ENCODE measurements at places on chromosomes 7 and 10.

DNA sequence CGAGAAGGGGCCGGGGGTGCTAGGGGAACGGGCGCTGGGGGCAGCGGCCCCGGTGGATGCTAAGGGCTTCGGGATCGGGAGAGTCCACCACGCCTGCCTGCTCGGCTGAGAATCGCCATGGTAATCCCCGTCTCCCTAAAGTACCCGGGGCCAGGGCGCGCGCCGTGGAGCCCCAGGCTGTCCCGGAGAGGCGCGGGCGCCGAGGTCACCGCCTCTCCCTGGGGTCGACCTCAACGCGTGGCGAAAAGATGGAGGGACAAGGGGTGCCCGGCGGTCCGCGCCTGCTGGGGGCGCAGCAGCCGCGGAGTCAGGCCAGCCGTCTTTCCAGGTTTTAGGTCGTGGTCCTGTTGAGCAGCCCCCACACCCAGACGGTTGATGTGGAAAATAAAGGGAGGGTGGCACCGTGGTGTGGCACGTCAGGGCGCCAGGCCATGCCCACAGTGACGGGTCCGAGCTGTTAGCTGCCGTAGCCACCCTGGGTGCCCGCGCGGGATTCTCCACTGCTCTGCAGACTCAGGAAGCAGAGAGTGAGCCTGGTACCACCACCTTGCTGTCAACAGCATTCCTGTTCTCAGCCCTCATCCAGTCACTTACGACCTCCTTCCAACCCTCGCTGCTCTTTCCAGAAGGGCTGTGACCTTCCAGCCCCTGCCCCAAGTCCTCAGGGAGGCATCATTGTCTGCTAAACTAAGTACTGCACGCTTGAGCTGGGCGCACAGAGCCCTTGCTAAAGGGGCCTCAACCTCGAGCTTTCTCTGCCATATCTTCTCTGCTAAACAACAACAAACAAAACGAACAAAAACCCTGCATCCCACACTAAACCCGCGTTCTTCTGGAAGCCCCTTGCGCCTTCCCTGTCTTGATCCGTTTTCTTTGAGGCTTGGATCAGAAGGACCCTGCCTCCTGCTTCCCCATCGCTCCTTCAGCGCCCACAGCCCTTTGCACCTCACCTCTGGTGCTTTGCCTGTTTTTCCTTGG is 666 bp downstream of the SMKR1 start:
- no peak for DNase-seq

DNA sequence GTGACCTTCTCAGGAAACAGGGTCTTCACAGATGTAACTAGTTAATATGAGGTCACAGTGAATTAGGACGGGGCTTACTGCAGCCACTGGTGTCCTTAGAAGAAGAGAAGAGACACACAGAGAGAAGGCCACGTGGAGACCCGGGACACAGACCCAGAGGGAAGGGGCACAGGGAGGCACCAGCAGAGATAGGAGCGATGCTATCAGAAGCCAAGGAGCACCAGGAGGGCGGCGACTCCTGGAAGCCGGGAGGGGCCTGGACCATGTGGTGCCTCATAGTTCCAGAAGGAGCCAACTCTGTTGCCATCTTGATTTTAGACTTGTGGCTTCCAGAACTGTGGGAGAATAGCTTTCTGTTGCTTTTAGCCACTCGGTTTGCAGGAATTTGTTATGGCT is 505.9 kb downstream of the TCERG1L start:
- DNase-seq = no peak

DNA sequence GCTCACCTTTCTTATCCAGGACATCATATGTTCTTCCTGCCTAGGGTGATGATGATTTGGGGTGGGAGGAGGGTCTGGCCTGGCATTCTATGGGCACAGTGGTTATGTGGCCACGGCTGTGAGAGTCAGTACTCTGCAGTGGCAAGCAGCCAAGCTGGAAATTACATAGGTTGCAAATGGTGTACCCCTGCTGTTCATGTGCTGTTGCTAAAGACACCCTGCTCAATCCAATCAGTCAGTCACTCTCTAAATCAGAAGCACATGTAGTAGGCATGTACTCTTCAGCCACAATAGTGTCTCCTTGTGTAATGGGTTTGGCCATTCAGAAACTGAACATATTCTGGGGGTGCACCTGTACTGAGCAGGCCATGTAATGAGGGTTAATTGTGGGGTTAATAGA is 449.1 kb upstream of the ANKRD30A start:
- no peak for DNase-seq

- DNase-seq = no peak
These were observed 15.4 kb downstream of the AQP1 start for GRCh38 chr7:30927040-30927439.

DNA sequence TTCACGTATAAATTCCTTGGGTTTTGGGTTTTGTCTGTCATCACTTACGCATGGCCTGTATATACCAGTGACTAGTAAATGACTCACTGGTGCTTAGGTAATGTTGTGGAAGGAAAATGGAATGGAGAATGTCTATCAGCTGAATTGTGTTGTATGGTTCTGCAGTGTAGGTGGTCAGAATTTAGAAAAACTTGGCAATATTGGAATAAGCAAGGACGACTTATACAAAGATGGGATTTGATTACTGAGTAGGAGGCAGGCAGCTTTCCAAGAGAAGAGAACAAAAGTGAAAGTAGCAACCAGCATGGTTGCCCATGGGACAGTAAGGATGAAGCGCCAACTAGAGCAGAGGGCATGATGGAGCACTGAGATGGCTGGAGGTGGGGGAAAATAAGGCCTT is 168.6 kb upstream of the CSTF2T start:
- no peak for DNase-seq

- no peak for DNase-seq
These were observed 18.2 kb downstream of the CDK1 start for GRCh38 chr10:60796481-60796880.

- peak; percentile 15 for DNase-seq
These were observed 642.2 kb downstream of the SH2D4B start for GRCh38 chr10:81179805-81180452.

DNA sequence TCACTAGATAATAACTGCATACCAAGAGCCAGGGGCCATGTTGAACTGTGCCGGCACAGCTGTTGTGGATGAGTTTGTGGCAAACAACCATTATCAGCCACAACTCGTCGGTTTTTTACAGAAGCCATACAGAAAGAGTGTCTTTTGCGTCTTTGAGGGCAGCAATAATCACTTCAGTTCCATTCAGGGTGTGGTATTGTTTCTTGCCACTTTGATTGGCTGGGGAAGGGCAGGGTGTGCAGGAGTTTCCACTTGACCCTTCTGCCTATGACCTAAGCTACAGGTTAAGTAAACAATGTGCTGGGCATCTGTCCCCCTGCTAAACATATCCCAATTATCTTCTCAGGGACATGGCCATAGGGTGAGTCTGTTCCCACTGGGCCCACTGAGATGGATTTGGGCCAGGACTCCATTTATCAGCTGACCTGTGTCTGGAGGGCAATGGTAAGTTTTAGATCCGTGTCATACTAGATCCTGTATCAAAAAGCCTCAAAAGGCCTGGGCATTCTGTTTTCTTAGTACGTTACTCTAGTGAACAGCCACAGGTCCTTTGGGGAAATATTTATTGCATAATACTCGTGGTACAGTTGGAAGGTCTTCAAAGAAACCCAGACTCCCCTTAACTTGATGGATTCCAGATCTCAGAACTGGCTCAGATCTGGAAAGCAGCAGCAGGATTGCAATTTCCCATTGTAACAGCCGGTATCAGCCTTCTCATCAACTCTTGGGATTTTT is 15.9 kb downstream of the ZNF3 start:
- DNase-seq = no peak

DNA sequence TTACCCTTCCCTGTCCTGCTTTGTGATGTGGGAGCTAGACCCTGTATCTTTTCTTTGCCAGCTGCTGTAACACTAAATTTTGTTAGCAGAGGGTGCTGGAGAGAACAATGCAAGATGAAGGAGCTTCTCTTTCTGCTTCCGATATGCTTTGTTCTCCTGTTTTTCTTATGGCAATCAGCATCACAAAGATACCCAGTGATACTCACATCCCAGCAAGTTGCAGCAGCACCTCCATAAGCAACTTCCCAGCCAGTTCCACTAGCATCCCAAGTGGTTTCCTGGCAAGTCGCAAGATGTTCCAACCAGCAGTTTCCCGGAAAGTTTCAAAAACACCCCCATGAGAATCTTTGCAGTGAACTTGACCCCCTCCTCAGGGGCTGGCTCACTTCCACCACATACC is 148.6 kb downstream of the IMMP2L start:
- DNase-seq = no peak

- peak; percentile 89 for DNase-seq
These were observed 3.5 kb downstream of the ELMO1 start for GRCh38 chr7:37445064-37445723.

GRCh38 chr10:3192856-3193635 is 20.5 kb upstream of the PITRM1 start:
- DNase-seq = peak; percentile 64

DNA sequence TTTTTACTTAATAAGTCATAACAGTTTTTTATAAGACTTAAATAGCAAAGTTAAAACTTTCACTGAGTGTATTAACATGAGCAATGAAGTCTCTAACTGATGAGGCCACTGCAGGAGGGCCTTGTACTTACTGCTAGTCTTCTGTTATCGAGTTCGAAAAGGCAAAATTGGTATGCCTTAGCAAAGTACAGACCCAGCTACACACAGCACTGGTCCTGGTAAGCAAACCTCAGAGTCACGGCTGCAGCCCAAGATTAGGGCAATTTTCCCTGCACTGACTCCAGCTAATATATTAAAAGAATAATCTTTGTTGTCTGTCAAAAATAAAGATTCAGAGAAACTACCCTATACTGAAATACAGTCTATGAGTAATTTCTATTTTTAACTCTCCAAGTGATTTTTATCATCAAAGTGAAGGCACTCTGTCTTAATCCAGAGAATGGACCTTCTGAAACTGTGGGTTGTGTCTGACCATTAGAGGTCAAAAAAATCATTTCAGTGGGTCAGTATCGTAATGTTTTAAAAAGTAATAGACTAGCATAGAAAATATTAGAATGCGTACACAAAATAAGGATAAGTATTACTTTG is 85.7 kb downstream of the HBP1 start:
- no peak for DNase-seq

DNA sequence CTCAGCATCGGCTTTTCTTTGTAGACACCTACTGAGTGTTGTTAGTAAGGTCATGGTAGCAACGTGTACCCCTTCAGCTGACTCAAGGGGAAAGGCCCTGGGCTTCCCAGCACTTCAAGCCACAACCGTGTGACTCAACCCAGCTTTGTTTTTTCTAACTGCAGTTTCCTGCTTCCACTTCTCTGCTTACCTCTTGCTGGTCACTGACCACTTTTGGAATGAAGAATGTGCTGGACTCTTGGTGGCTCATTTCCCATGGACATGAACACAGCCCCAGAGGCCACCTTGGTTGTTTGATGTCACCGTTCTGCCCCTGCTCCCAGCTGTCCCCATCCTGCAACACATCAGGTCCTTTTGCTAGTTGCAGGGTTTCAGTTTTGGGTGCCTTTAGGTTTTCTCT is 69.5 kb upstream of the ZNF438 start:
- DNase-seq = peak; percentile 59

GRCh38 chr7:82729172-82730030 is 285.8 kb upstream of the CACNA2D1 start:
- DNase-seq = peak; percentile 25
